Inflammatory macrophage treated with lipopolysaccharide for 4 hours (primary cell): ENCODE measurements at places on chromosomes 16 and 17.
A peak's percentile ranks its signal among the peaks of the same experiment; 100 is the strongest.

- no peak for DNase-seq
These were observed 620 bp downstream of the NOB1 start for GRCh38 chr16:69754143-69754468.

GRCh38 chr16:12757546-12757945 lies 46.1 kb downstream of the CPPED1 start:
- DNase-seq: no peak

DNA sequence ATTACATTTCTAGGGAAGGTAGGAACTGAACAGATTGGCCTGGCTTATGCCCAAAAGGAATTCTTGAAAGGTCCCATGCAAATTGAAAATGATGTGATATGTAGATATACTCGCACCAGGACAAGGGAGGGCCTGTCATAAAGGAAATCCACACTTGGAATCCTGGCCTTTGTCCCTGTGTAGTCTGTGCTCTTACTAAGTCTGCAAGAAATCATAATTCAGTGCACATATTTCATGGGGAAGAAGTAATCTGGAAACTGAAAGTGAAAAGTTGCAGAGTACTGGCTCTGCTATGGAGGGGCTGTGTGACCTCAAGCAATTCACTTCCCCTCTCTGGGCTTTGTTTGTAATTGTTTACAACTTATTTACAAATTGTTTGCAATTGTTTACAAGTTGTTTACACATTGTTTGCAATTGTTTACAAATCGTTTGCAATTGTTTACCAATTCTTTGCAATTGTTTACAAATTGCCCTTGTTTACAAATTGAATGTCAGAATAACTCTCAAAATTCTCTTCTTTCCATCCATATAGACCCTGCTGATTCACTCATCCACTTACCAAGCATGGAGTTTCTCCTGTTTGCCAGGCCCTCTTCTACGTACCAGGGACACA lies 12.9 kb downstream of the SCNN1G start:
- peak; percentile 61 for DNase-seq

DNA sequence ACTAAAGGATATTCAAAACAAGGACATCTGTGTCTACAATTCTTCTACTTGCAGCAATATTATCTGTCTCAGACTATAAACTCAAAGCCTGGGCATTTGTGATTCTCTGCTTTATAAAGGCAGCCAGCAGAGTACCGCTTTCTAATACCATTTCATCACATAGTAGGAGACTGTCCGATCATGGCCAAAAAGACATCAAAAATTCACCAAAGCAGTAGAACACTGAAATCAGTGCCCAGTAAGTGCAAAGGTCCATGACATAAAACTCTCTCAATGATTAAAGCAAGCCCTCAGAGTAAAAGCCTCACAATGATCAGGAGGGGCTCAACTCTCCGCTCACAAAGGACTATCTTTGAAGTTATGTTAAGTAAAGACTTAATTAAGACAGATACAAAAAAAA lies 23.0 kb downstream of the ERN1 start:
- no peak for DNase-seq

DNA sequence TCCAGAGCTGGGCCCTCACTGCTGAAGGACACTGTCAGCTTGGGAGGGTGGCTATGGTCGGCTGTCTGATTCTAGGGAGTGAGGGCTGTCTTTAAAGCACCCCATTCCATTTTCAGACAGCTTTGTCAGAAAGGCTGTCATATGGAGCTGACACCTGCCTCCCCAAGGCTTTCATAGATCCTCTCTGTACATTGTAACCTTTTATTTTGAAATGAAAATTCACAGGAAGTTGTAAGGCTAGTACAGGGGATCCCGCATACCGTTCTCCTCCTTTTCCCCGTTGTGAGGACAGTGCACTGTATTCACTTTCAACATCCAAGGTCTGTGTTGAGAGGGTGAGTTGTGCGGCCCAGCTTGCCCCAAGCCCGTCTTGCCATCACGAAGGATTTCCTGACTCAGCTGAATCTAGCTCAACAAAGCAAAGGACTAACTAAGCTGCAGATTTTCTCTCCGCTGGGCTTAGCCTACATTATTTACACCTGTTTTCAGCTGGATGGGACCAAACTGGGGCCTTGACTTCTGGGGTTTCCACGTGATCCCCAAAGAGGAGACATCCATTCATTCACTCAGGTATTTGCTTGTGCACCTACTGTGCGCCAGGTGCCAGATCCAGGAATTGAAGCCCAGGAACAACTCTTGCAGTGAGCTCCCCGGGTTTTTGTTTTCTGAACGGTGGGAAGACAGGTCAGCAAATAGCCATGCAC lies 5.2 kb upstream of the TMEM235 start:
- DNase-seq: no peak

DNA sequence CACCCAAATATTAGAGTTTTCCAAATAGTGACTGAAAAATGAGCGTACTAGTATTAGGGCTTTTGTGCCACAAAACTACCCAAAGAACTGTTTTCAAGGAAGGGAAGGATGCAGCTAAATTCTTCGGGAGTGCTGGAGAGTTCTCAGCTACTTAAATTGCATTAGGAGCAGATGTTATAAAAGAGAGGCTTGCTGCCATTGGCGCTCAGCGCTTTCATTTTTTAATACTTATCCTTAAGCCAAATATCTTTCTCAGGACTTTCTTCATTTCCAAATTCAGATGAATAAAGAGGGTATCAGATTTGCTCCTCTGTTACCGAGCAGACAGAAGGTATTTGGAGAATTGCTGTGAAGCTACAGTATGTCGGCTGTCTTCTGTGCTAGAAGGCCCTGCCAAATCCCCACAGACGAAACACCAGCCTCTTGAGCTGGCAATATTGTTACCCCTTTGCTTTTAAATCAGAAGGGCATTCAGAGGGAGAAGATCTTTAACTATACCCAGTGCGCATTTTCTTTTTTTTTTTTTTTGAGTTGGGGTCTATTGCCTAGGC lies 47.2 kb upstream of the CLEC18A start:
- no peak for DNase-seq

DNA sequence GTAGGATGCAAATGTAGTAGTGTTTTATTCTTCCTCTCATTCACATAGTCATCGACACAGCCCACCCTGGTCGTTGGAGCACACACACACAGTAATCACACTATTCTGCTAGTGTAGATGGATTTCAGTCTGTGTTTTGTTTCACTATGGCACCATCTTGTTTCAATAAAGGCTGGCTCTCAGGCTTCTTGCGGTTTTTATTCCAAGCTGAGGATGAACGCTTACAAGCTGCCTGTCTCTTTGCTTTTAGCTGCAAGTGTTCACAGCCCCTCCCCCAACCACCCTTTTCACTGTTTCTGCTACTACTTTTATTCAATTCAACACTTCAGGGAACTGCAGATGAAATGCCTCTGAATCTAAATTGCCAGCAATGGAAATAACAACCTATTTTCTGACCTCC lies 140.9 kb upstream of the PMFBP1 start:
- no peak for DNase-seq

DNA sequence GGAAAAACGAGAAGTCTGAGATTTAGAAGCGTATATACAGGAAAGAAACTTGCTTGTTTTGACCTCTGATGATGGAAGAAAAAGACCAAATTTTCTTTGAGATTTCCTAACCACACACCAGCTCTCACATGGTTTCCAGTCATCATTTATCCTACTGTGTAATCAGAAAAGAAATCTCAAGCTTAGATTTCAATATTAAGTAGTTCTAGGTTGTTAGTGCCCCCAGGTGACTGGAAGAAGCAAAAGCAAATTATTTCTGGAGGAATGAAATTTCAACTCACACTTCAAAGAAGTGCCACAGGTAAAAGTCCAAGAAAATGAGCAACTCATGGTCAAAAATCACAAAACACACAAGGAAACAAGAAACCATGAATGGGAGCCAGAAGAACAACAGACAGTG lies 51.8 kb upstream of the KDM6B start:
- peak; percentile 21 for DNase-seq

- no peak for DNase-seq
These were observed 24.3 kb upstream of the DNAI2 start for GRCh38 chr17:74249590-74250270.

DNA sequence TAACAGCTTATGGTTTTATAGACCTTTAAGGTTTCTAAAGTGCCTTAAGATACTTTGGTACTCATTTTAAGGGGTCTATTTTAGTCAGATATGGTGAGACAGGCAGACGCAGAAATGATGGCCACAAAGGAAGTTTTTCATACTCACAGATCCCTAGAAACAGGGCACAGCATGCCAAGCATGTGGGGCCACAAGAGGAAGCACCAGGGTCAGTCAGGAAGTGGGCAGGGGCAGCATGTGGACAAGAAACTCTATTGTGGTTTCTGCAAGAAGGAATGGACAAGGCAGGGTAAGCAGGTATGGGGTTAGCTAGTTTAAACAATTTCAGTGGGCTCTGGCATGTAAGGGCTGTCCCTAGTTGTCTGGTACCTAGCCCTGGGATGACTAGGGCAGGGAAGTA lies 8.5 kb downstream of the EFCAB3 start:
- no peak for DNase-seq

- DNase-seq: no peak
These were observed 17.4 kb downstream of the MFSD11 start for GRCh38 chr17:76755285-76755684.

DNA sequence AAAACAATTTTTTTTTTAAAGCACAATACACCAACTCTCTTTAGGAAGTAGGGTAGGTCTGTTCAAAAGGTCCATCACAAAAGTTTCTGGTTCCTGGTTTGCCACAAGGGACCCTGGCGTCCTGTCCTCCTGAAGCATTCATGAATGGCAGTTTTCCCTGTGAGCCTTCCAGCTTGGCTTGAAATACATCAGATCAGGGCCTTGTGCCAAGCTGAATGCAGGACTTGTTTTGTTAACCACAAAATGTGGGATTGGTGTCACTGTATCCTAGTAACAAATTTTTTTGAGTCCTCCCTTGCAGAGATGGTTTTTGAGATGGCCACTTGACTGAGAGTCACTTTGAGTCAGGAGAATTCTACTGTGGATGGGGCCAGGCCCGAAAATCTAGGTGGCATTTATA lies 3.9 kb downstream of the GNAO1 start:
- DNase-seq: no peak

- DNase-seq: no peak
These were observed 1.8 kb downstream of the GHDC start for GRCh38 chr17:42192189-42193126.

- peak; percentile 14 for DNase-seq
These were observed 51.8 kb upstream of the JPH3 start for GRCh38 chr16:87550495-87550961.

- DNase-seq: no peak
These were observed 27.5 kb downstream of the TRPV3 start for GRCh38 chr17:3529817-3530741.

GRCh38 chr17:71019699-71020098 lies 850.4 kb downstream of the KCNJ2 start:
- no peak for DNase-seq

DNA sequence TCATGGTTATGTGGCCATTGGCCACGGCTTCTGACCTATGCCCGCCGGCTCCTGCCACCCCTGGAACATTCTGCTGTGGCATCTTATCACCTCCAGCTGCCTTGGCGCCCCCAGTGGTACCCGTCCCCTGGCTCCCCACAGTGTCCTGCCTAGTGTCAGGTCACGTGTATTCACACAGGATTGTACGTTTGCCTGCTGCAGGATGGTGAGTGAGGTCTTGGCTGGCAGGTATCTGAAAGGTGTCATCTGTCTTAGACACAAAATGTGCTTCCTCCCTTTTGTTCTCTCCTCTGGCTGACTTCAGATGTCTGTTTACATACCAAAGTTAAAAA lies 24.9 kb downstream of the DBNDD1 start:
- DNase-seq: no peak

- DNase-seq: peak; percentile 27
These were observed 9.8 kb upstream of the RFFL start for GRCh38 chr17:35073183-35073790.

GRCh38 chr16:16928532-16929109 lies 542.1 kb downstream of the XYLT1 start:
- peak; percentile 32 for DNase-seq
